ENCODE measurements at places on chromosomes 11 and 22. TPM values are rescaled to one million over a fixed set of nuclear protein-coding genes. Genes with fewer than 3 reads are reported as not detected.

DNA sequence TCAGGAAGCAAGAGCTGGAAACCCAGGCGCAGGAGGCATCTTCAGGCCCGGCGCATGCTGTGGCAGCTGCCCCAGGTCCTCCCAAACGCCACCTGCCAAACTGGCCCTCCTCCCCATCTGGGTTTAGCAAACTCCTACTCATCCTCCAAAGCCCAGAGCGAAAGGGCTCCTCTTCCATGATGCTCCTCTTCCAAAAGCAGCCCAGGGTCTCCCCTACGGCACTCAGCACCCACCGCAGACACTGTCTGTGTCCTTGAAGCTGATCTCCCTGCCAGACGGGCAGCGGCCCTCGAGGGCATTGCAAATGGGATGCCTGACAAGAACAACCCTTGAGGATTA lies 25.9 kb downstream of the CDKN1C start:
- no peak for DNase-seq

GRCh38 chr11:127119356-127119755 lies 118.8 kb upstream of the KIRREL3 start:
- DNase-seq: no peak

DNA sequence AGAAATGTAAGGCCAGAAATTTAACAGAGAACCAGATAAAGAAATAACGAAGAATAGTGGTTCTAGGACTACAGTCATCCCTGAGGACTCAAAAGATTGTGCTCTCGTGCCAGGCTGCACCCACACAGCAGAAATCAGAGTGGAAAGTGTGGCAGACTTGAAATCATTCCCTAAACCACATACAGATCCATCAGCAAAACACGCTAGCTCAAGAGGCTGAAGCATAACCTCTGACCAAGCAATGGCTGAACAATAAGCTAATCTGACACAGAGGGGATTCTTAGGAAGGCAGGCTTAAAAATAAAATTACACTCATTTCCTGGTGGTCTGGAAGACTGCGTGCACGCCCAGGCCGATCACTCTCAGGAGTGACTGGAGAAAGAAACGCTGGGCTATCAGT lies 19.0 kb downstream of the NCF4 start:
- DNase-seq: no peak

GRCh38 chr11:94128291-94128745 lies 323 bp upstream of the PANX1 start:
- no peak for DNase-seq

- no peak for DNase-seq
Observed at GRCh38 chr11:73145986-73146575, 4.0 kb upstream of the FCHSD2 start.

DNA sequence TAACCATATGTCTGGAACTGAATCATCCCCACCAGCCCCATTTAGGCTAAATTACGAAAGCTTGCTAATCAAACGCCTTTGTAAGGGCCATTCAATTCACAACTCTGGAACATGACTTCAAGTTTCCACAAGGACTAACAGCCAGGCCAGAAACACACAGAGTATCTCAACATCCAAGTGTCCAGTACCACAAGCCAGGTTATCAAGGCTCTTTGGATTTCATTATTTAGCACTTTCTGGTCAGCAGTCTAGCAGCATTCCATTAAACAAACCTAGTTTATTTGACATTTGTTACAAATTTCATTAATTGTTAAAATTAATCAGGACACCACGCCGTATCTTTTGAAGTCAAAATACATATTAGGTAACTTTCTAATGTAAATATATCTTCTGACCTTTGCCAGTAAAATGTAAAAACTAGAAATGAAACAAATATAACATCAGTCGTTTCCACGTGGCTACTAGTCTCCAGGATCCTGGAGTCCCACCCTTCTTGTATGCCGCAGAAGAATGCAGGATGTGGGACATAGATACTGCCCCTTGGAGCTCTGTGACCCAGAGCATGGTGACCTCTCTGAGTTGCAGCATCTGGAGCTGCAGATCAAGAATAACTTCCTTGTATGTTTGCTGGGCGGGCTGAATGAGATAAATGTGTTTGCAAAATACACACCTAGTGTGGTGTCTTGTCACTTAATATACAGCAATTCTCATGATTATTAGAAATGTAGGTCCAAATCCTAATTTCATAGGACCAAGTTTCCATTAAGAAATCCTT lies 64.7 kb downstream of the MPPED2 start:
- DNase-seq: no peak

DNA sequence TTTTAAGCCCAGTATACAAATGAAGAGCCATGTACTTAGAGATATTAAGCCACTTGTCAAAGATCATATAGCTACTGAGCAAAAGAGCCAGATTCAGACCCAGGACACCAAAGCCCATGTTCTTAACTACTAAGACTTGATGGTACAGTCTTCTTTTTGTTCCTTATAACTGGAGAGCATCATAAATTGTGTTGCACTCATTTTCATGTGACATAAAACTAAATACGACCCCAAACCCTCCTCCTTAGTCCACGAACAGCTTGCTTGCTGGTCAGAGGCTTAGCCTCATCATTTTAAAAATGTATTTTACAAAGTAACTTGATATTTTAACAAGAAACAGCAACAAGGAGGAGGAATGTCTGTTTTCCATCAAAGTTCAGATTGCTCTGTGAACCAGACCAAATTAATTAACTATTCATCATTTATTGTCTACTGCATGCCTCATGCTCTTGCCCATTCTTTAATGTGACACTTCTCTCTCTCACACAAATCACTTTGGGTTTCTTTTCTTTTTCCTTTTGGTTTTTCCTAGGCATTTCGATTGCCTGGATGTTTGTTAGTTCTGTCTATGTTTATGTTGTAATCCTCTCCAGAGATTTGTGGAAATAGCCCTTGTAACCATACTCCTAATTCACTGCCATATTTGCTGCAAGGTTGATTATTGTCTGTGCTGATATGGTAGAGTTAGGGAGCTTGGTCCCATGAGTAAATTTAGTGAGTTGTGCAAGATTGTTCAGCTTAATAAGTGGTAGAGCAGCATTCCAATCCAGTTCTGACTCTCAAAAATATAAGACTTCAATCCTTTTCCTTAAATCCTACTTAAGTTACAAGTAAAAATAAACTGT lies 8.4 kb upstream of the ARHGAP20 start:
- peak; percentile 39 for DNase-seq

The ANAPC15 gene
- total RNA-seq: 108 TPM

The TXNRD2 gene
- total RNA-seq: 15.6 TPM

The PANX3 gene
- not detected for total RNA-seq

The APOC3 gene
- not detected for total RNA-seq

The CAPN5 gene
- total RNA-seq: 8.1 TPM

All from IMR-90 (cell line).